ENCODE measurements at places on chromosomes 16 and 17. TPM values are rescaled to one million over a fixed set of nuclear protein-coding genes. Genes with fewer than 3 reads are reported as not detected.

Gene UTP4
- total RNA-seq, result 31.5 TPM

Gene DNAH3
- not detected for total RNA-seq

Gene CES1
- total RNA-seq, result not detected

Gene OTOP2
- not detected for total RNA-seq

Gene ASPHD1
- 1.3 TPM for total RNA-seq

Gene RHBDL3
- total RNA-seq, result not detected

Gene ADAP2
- total RNA-seq, result 0.68 TPM

Gene PRRT2
- total RNA-seq, result 0.44 TPM

Gene PHKG2
- 25.3 TPM for total RNA-seq

Gene ATP6V0C
- 126 TPM for total RNA-seq

Gene RMI2
- total RNA-seq, result 5.9 TPM

Gene LDAF1
- 67.4 TPM for total RNA-seq

Gene CCL2
- total RNA-seq, result 406 TPM

Gene CDRT15L2
- not detected for total RNA-seq

Gene TPPP3
- total RNA-seq, result 3.2 TPM

Gene CNTNAP1
- 17.6 TPM for total RNA-seq

Gene ST6GALNAC2
- total RNA-seq, result 3.3 TPM

GRCh38 chr17:74147056-74147835, 56.2 kb upstream of the RPL38 start:
- DNase-seq, result no peak

DNA sequence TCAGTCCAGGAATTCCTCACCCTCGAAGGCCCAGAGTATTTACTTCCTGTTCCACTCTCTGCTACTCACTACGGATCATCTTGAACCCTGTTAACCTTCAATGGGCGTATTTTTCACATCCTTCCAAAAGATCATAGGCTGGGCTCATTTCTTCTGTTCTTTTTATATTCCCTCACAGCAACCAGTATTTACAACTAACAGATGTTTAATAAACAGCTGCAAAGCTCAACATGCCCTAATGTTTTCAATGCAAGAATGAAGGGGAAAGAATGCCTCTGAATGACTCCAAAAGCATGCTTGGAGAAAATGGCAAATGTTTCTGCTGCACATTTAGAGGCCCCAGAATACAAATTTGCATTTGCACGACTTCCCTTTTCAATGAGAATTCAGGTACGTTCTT, 174.9 kb downstream of the ZFHX3 start:
- DNase-seq, result no peak

GRCh38 chr17:7798839-7799238, 35.2 kb upstream of the KDM6B start:
- DNase-seq, result no peak

DNA sequence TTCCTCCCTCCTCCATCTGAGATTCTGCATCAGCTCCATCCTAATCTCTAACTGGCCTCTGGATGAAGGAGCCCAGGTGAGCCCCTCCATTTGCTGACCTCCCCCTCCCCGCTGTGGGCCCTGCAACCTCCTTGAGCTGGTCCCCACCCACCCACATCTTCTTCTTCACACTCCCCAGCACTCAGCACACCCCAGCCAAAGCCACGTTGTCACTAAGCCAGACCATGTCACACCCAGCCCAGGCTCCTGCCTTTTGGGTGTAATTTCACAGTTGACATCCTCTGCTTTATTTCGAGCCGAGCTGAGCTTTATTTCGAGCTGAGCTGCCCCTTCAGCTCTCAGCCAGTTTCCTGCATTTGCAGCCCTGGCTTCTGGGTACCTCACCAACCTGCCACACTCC, 282.7 kb upstream of the TNRC6C start:
- DNase-seq, result no peak

DNA sequence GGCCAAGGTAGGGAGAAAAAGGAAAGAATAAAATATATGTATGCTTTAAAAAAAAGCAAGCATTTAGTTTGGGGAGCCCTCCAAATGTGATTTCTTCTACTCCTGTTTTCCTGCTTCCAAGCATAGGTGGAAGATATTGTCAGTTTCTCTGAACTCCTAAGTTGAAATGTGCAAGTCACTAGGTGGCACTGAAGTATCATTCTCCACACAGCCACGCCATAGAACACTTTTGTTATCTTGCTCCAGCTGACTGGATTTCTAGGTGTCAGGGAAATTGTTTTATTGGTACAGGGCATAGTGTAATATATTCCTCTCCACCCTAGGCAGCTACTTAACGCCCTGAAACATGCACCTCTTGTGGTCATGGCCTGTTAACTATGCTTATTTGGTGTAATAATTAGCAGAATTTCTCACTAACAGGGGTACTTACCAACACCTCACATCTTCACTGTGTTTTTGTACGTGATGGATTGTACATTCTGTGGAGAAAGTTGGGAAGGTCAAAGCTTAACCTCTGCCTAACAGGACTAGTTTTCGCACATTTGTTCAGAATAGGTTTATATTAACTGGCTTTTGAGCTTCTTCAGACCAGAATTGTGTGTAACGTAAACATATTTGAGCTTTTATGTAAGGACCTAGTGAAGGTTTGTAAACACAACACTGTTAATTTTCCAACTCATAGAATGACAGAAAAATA, 69.3 kb downstream of the FTO start:
- DNase-seq, result peak; percentile 54

DNA sequence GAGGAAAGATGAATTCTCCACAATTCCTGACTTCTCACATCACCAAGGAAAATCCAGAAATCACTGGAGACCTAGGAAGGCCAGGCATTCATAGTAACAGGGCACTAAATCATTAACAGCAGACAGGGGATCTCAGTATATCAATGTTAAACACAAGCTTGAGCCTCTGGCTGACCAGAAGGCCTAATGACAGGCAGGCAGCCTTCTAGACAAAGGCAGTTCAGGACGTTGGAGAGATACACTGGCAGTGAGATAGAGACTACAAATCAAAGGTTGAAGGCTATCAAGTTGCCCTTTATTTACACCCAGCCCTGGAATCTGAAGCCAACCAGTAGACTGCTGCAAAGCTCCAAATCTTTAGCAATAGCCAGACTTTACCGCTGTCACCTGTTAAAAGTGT, 422.8 kb upstream of the CCL2 start:
- DNase-seq, result no peak

DNA sequence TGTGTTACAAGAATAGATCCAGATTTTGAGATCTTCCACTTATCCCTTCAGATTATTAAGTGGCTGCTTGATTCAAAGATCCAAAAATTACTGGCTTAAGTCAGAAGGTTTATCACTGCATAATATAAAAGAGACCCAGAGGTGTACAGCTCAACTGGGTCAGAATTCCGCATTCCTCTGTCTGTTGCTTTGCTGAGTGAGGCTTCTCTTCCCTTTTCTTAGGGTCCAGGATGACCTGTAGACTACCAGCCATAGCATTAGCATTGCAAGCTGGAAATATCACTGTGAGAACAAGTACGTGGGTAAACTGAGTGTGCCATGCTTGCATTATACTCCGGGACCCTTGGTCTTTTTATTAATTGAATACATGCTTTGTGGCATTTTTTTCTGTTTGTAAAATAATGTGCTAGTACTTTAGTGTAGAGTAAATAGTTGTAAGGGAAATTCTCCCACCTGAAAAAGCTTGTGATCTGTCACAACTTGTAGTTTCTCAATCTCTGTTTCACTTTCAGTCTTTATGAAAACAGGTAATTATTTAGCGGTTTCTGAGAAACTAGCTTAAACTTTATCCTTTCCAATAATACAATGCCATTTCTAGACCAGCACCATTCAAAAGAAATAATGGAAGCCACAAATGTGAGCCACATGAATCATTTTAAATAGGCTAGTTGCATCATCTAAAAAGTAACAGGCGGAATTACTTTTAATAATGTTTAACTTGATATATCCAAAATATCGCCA, 61.6 kb downstream of the TNRC6C start:
- no peak for DNase-seq

DNA sequence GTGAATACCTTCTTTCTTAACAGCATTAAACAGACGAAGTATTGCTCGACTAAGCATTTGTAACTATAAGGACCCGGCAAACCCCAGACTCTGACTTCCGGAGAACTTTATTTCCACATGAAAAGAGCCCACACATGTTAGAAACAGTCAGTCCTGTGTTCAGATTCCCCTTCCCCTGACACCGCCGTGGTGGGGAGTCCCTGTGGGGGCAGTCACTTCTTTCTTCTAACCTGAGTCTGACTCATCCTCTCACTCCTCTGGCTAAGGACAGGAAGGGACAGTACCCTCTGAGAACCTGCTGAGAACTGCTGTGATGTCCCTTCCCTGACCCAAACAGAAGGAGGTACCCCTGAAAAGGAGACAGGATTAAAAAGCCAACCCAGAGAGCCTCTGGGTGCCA, 165.1 kb downstream of the XYLT1 start:
- DNase-seq, result no peak

DNA sequence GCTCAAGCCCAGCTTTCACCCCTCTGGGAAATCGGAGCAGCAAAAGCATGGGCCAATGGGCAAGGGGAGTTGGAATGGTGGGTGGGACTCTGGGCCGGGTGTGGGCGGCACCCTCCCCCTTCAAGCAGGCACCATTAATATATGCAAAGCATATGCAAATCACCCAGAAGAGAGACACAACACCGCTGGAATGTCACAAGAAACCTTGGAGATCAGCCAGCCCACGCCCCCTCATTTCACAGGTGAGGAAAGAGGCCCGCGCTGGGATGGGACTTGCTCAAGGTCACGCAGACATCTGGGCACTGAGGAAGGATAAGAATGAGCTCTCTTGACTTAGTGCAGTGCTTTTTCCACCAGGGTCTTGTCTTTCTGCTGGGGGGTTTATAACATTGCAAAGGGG, 4.8 kb downstream of the SRCIN1 start:
- DNase-seq, result no peak

- no peak for DNase-seq
Observed at GRCh38 chr16:22352723-22353122, 21.7 kb downstream of the CDR2 start.

DNA sequence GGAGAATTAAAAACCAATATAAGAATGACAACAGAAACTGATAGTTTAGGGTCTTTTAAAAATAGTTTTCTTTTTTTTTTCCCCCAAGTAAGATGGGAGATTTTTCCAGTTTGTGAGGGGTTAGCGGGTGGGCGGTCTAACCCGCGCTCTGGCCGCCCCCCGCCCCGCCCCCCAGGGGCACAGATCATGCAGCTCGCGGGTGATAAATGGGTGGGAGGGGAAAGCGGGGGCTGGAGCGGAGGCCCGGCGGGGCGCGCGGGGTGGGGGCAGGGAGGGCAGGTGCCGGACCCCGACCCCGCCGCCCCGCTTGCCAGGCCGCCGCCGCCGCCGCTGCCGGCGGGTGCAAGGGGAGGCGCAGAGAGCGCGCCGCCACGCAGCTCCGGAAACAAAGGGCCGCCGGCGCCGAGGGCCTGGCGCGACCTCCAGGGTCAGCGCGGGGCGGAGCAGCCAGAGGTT, 60.1 kb upstream of the GSE1 start:
- no peak for DNase-seq

DNA sequence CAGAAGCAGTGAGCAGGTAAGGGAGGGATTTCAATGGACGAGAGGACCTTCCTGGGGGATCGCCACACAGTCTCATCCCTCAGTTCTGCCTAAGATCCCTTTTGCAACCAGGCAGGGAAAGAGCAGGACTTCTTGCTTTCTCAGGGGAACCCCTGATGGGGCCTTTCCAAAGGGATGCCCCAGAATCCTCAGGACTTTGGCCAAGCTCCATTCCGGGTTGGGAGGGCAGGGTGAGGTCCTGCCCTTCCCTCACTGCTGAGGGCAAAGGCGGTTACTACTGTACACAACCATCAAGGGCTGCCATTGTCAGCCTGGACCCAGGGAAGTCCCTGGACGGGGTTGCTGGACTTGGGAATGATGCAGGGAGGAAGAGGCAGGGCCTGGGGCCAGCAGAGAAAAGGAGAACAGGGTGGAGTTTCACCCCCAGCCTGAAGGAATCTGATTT, 9.7 kb downstream of the PRR29 start:
- DNase-seq, result no peak

DNA sequence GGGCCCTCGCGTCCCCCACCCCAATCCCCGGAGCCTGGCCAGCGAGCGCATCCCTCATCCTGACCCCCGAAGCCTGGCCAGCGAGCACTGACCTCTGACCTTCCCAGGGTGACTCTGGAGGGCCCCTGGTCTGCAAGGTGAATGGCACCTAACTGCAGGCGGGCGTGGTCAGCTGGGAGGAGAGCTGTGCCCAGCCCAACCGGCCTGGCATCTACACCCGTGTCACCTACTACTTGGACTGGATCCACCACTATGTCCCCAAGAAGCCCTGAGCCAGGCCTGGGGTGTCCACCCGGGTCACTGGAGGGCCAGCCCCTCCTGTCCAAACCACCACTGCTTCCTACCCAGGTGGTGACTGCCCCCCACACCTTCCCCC, 2.3 kb downstream of the TPSD1 start:
- DNase-seq, result no peak

- DNase-seq, result no peak
Observed at GRCh38 chr17:48582750-48583069, 4.6 kb upstream of the HOXB4 start.

DNA sequence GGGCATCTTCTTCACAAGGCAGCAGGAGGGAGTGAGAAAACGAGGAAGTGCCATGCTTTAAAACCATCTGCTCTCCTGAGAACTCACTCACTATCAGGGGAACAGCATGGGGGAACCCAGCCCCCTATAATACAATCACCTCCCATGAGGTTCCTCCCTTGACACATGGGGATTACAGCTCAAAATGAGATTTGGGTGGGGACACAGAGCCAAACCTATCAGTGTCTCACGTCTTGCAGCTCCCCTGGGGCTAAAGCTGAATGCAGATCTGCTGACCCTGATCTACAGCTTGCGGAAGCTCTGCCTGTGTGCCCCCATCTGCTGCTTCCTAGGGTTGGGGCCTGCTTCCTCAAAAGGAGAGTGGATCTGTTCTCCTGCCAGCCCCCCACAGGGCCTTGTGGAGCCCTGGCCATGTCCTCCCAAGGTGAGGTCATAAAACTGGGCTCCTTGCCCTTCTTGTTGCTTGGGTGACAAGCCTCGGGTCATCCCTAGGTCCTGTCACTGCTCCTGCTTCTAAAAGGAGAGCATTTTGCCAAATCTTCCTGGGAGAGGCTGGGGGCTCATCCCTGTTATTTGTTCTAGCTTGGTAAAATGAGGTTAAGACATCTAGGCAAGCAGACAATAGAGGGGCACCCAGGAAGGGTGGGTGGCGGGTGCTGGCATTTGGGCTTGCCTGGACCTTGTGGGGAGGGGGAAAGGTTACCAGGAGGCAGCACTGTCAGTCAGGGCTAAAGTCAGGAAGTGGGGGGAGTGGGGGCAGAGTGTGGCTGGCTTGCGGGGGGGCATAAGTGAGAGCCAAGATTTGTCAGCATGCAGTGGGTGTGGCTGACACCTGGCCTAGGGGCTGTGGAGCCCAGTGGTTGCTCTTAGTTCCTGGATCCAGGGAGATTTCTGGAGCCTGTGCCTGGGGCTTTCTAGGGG, 16.0 kb downstream of the KRT33A start:
- DNase-seq, result no peak

DNA sequence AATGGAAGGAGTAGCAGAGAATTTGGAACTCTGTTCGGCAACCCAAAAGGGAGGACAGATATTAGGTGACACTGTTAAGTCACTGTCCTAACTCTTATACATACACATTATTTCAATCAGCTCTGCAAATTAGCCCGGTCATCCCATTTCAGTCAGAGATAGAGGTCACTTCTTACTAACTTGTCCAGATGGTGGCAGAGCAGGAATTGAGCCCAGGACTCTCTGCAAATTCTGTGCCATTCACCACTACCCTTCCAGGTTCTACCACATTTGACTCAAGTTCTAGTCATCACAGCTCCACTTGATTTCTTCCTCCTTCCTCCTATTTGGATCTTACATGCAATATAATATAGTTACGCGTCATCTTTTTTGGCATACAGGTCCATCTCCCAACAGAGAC, 35.9 kb upstream of the NUDT7 start:
- no peak for DNase-seq

- no peak for DNase-seq
Observed at GRCh38 chr16:75567911-75568310, 1.7 kb downstream of the GABARAPL2 start.
